Mammary epithelial cell (primary cell): ENCODE measurements at places on chromosomes 2 and 18. TPM values are rescaled to one million over a fixed set of nuclear protein-coding genes. Genes with fewer than 3 reads are reported as not detected.

GRCh38 chr2:88930659-88931058, 239.2 kb downstream of the RPIA start:
- no peak for DNase-seq

- no peak for DNase-seq
Observed at GRCh38 chr2:44254023-44254422, 21.3 kb upstream of the SLC3A1 start.

CCL20 gene
- 0.33 TPM for total RNA-seq

- no peak for DNase-seq
Observed at GRCh38 chr2:33008716-33009115, 62.0 kb downstream of the LTBP1 start.

DNA sequence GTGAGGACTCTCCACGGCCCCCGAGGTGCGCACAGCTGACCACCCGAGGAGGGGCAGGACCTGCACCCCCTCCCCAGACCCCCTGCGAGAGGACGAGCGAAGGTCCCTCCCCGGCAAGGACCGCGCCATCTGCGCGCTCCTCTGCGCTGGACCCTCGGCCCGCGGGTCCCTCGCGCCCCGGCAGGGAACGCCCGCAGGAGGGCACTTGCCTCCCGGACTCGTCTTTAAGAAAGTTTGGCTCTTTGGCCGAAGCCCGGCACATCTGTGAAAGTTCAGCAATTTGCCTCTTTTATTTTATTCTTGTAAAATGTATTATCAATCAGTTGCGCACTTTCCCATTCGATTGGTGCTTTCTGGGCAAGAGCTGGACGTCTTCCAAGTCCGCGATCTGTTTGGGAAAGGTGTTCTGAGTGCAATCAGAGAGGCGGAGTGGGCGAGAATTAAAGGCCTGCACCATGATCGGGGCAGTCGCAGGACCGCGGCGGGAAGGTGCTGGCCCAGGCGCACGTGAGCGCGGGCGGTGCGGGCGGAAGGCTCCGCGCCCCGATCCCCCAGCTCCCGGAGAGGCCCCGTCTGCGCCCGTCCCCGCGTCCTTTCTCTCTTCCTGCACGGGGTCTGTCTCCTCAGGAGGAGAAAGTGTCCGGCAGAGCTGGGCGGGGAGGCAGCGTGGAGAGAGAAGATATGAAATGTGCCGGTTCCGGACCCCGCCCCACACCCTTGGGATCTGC, 1.6 kb upstream of the ALKAL2 start:
- DNase-seq: peak; percentile 28

ABHD3 gene
- 15.8 and 19.6 TPM in 2 replicates for total RNA-seq

GRCh38 chr2:157782057-157782845, 93.9 kb downstream of the ACVR1 start:
- DNase-seq: no peak

GRCh38 chr18:6722690-6723089, 6.8 kb upstream of the ARHGAP28 start:
- no peak for DNase-seq

GRCh38 chr2:24049485-24050021, at the start of gene FKBP1B:
TSS of gene FKBP1B (plus strand) at chr2:24049741. CDS start at chr2:24049850, 109 bp downstream.
- DNase-seq: peak; percentile 76

- DNase-seq: no peak
Observed at GRCh38 chr2:44930274-44931197, 11.0 kb upstream of the SIX3 start.
